ENCODE measurements at places on chromosomes 2 and 18.

DNA sequence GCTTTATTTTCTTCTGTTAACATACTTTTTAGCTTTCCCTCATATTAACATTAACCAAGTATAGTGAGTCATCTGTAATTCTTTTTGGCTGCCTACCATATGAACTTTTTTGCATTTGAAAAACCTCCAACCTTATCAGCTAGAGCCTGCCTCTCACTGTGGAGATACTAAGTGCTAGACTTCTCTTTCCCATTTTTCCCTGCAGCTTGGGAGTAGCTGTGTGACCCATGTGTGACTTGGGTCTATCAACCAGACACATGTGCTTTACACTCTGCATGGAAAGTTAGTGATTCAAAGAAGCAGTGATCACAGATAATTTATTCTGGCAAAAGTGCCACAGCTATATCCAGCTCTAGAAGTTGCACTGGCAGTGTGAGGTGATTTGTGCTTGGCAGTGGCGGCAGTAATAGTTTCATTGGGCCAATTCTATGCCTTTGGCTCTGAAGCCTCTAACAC is 36.3 kb downstream of the PREPL start:
- DNase-seq, result no peak

DNA sequence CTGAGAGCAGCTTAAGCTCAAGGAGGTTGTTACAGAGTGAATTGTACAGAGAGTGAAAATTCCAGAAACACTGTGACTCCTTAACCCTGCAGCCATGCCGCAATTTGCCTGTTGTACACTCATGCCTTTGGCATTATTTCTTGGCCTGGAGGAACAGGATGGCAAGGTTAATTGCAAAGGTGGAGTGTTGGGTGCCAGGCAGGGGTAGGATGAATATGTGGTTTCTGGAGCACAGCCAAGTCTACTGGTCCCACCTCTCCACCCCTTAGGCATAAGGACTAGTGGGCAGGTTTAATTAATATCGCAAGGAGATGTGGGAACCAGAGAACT is 250.2 kb downstream of the LRRTM1 start:
- no peak for DNase-seq

- no peak for DNase-seq
Measured at GRCh38 chr2:187435078-187435477, 13.0 kb downstream of the CALCRL start.

DNA sequence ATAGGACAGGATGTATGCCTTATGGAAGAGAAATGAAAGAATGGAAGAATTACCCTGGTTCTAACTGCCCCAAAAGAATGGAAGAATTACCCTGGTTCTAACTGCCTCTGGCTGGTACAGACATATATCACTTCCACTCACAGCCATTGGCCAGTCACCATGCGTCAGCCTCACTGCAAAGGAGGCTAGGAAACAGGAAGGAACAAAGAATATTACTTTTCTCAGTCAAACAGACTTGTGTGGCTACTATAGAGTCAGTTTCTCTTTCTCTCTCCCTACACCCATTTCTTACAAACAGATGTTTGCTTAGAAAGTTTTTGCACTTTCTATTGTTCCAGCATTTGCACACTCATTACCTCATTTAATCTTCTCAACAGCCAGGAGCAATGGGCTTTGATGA is 1111.1 kb upstream of the KLHL29 start:
- peak; percentile 33 for DNase-seq

DNA sequence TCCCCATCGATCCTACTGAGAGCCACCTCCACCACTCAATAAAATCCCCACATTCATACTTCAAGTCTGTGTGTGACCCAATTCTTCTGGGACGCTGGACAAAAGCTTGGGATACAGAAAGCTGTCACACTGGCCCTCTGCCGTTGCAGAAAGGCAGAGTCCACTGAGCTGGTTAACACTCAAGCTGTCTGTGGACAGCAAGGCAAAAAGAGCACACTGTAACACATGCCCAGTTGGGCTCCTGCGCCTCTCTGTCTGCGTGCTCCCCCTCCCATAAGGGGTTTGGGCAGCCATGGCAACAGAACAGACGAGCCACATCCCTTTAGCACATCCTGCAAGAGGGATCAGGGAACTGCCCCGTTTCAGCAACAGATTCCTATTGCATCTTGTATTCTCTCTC is 106.9 kb upstream of the RGPD4 start:
- no peak for DNase-seq

GRCh38 chr2:74223941-74224770 is 25.7 kb downstream of the MTHFD2 start:
- DNase-seq, result peak; percentile 18

- DNase-seq, result no peak
Measured at GRCh38 chr2:26911911-26912861, 58.3 kb upstream of the MAPRE3 start.

GRCh38 chr2:239714116-239714515 is 311.0 kb downstream of the NDUFA10 start:
- no peak for DNase-seq

GRCh38 chr2:53635694-53636093 is 131.9 kb upstream of the CHAC2 start:
- no peak for DNase-seq

DNA sequence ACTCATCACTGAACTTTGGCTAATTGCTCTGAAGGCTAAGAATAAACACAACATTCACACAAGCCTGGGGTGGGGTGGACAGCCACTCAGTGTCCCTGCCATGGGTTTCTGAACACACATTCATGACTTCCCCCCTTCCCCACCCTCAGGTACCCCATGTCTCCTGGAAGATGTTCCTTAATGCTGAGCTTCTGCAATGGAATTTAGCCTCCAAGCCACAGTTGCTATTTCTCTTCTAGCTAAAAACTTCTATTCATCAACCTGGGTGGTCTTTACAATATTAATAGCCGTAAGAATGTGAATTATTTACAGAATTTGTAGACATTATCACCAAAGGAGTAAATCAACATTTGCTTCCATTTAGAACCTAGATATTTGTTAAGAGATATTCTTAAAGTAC is 175.1 kb downstream of the ACKR3 start:
- DNase-seq, result no peak

- no peak for DNase-seq
Measured at GRCh38 chr18:44961288-44961995, 280.8 kb downstream of the SETBP1 start.

GRCh38 chr2:200798514-200798913 is 13.2 kb upstream of the BZW1 start:
- no peak for DNase-seq

DNA sequence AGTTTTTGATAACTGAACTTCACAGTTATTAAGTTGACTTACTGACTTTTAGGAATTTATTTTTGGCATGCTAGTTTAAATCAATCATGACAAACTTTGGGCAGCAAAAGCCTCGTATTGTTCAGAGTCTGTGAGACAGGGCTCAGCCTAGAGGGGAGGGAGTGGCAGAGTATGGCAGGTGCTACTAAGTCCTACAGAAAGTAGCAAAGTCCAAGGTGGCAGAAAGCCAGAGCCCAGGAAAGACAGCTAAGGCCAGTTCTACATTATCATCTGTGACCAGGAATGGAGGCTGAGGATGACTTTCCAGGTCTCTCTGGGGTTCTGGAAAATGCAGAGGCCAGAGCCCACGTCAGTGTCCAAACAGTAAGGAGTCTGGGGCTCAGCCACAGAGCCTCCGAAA is 34.2 kb downstream of the CHST10 start:
- DNase-seq, result no peak

DNA sequence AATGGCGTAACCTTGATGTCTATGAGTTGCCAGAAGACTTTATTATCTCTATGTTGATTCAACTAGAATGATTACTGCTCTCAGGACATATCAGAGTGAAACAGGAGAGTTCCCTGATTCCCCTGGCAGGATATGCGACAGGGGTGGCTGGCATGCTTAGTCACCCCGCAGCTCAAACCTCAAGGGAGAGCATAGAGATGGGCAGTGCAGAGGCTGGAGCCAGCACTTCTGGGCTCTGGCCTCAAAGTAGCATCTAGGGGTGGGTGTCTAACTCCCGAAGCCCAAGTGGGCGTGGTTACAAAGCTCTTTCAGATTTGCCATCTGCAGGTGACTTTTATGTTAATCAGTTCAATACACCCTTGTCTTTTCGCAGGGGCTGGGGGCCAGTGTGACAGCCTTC is 391.6 kb downstream of the ADCYAP1 start:
- no peak for DNase-seq

DNA sequence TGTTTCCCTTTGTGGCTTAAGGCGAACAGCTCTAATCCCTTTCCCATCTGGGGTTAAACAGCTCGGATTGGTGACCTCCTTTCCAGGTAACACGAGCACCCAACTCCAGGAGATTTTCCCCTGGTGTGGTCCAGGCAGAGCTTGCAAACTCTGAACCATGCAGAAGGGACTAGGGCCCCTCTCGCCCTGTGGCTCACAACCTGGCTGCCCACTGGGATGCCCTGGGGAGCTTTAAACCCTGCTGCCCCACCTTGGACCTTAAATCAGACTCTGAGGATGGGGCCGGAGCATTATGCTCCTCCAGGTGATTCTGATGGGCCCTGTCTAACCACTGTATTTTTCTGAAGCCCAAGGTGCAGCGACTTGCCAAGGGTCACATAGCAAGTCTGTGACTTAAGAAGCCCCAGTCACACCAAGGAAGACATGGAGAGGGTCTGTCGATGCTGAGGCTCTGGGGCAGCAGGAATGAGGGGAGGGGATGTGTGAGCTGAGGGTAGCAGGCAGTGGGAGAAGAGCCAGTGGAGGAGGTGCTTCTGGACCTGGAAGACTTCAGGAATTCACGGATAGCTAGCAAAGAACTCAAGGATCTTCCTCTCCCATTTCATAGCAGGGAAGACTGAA is 5.9 kb downstream of the ARID5A start:
- no peak for DNase-seq

DNA sequence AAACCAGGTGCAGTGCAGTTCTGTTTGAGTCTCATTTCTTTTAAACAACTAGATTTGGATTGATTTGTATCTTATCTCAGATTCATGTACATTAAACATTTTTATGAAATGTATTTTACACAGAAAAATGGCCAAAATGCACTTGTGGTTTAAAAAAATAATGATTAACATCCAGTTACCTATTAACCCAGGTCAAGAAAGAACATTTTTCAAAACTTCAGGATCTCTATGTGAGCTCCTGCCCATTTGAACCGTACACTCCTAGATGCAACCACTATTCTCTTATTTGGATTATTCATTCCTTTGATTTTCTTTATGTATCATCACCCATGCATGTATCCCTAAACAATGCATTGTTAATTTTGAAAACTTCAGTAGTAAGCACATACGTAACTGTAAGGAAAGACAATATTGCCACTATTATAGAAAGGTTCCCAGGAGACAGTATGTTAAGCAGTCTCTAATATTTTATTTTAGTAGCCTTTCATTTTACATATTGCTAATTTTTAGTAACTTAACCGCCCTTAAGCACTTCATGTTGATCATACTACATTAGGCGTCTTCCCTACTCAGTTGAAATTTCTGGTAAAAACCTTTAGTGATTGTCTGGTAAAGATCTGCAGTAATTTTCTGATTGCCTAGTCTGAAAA is 22.7 kb downstream of the RNF138 start:
- DNase-seq, result no peak

- DNase-seq, result no peak
Measured at GRCh38 chr2:66031236-66031635, 403.7 kb upstream of the MEIS1 start.

DNA sequence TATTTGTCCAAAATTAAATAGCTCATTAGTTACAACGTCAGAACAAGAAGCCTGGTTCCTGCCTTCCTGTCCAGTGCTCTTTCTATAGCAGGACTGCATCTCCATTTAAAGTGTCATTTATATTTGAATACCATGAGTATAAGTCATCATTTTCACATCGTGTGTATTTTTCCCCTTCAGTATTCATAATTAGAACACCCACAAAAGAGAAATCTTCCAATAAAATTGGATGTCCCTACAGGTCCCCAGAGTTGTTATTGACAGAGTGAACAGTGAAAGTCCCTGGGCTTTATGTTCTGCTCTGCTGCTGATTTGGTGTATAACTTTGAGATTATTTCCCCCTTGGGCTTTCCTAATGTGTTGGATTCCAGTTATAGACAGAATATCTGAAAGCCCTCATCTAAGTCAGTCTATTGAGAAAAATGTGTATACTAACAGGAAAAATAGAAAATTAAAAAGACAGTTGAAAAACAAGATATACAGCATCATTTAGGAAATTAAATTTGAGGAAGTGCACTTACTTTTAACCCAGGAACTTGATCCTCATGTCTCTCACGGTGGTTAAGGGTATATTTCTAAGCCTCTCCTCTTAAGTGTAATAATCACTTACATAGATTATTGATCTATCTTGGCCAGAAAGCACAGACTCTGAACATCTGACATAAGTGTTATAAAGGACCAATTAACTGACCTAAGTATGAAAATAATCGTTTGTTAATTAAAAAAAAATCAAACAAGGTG is 15.2 kb upstream of the REV1 start:
- no peak for DNase-seq

DNA sequence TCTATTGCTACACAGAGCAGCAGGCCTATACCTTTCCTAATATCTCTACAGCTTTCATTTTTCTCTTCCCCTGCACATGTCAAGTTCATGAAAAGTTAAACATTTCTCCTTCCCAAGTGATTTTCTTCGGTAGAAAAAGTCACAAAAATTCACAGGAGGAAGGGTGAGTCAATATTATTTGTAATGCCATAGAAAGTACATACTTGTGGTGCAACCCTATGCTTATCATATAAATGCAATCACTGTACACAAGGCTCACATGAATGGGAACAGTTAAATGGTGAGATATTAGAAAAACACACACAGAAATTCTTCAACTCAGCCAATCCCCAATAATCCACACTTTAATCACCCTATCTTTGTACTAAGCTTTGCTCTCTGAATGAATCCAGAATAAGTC is 651.6 kb downstream of the LRRTM4 start:
- no peak for DNase-seq

DNA sequence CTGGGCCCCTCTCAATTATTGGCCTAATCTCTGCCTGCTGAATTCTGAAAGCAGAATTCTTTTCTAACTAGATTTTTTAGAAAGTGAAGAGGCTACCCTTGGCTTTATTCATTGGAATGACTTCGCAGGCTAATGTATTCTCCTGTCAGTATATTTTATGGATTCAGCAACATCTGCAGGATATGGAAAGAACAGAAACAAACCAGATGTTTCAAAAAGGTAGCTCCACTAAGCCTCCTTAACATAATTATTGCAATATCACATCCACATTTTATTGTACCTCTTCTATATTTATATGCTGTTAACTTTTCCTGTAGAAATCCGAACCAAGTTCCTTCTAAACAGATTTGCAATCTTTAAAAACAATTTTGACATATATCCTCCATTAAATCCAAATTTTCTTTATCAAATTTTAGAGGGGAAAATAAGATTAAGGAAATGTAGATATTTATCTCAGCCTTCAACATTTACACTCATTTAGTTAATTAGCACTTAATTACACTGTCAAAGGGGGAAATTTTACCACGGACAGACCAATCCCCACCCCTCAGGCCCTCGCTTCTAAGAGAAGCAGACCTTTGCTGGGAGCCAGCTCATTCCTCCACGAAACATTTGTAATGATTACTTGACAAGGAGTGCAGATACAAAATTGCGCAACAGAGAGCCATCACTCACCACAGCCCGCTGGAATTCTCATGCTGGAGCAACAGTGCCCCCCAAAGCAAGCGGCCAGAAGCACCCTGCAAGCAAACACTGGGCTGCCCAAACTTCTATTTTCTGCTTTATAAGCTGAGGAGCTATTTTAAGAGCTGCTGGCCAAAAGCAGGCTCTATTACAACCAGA is 253.4 kb downstream of the ETAA1 start:
- peak; percentile 29 for DNase-seq

Measured in inflammatory macrophage treated with lipopolysaccharide for 4 hours (primary cell).